ENCODE measurements at places on chromosomes 16 and 17.

GRCh38 chr17:69711541-69711940 is 297.0 kb downstream of the MAP2K6 start:
- DNase-seq = no peak

GRCh38 chr17:50841949-50842354 is 6.6 kb downstream of the WFIKKN2 start:
- DNase-seq = peak; percentile 54

DNA sequence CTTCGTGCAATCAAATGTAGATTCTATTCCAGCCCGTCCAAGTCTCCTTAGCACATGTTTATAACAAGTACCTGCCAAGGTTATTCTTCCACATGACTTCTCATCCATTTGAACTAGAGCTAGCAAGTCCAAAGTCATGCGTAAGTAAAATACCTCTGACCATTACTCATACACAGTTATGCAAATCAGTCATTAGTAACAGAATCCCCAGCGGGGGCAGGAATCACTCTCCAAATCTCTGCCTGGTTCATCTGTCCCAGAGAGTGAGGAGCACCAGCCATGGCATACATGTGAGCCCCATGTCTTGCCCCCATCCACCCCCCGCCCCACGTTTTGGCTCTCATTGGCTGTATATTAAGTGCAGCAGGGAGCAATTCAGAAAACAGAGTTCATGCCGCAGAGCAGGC is 27.7 kb downstream of the SRL start:
- DNase-seq = no peak

GRCh38 chr17:44235583-44235936 is 16.1 kb upstream of the UBTF start:
- DNase-seq = no peak

DNA sequence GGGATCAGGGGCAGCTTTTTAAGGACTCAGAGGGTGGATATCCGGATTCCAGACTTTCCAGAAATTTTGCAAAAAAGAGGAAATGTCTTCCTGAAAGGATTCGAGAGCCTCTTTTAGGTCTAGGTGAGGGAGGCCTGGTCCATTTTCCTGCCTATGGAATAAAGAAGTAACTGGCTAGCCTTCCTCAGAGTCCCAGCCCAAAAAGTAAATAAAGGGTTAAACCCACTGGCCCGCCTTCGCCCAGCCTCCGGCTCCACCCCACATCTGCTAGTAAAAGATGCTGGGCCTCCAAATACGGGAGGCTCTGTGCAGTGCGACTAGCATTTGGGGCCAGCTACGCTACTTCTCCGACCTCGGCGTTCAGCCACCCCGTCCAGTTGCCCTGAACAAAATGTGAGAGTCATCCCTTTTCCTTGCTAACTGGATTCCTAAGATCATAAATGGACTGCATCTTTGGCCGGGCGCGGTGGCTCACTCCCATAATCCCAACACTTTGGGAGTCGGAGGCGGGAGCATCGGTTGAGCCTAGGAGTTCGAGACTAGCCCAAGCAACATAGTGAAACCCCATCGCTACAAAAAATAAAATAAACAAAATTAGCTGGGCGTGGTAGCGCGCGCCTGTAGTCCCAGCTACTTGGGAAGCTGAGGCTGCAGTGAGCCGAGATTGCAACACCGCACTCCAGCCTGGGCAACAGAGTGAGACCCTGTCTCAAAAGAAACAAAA is 824 bp upstream of the MPP2 start:
- DNase-seq = no peak

Measured in T-helper 2 cell (primary cell).